Stimulated activated CD8-positive, alpha-beta memory T cell treated with anti-CD3 and anti-CD28 coated beads, Interleukin-12 subunit alpha, Interleukin-12 subunit beta, amount 100 ng/mL, for 4 hours (primary cell): ENCODE measurements at places on chromosomes 6 and 20.

DNA sequence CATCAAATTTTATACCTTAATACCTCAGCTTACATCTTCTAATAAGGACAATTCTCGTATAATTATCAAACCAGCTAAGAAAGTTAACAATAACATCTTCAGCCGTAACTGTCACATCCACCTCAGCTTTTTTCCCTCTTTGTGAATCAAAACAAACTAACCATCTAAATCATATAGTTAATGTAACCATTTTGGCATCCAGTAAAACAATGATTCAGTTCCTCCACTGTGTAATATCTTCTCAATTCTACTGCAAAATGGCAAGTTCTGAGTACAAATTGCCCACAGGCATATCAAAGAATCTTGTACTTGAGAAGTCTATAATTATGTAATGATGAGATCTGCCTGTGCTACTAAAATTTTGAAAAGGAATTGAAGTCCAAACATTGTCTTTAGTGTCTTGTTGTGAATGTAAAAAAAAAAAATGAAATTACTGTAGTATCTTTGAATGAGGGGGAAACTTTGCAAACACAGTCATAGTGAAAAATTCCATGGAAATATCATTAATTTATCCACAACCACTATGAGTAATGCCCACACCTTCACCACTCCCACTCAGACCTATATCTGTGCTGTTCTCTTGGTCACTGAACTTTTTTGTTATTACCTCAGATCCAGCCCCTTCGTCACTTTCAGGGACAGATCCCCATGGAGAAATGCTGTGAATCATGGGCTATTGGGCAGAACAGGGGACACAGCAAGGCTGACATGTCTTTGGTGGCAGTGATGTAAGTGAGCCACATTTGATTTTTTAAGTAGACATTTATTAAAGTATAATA, 178.6 kb upstream of the RAB32 start:
- no peak for DNase-seq

DNA sequence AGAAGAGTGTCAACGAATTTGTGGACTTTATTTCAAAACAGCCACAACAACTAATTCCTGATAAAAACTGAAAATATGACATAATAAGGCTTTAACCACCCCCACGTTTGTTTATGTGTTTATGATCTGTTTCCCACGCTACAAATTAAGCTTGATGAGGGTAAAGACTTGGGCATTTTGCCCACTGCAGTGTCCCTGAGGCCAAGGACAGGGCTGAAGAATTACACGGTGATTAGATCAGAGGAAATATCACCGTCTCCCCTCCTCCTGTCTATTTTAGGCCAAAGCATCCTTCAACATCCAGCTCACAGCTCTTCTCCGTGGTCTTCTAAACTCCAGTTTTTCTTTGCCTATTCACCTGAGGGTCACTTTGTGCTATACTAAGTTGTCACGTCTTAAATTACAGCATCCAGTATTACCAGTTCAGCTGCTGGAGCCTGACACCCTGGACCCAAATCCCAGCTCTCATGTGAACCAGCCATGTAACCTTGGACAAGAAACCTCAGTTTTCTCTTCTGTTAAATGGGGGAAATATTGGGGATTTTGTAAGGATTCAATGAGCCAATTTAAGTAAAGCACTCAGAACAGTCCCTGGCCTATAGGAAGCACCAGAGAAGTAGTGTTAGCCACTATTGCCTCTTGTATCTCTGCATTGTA, 15.2 kb upstream of the ARFGEF2 start:
- DNase-seq = no peak

DNA sequence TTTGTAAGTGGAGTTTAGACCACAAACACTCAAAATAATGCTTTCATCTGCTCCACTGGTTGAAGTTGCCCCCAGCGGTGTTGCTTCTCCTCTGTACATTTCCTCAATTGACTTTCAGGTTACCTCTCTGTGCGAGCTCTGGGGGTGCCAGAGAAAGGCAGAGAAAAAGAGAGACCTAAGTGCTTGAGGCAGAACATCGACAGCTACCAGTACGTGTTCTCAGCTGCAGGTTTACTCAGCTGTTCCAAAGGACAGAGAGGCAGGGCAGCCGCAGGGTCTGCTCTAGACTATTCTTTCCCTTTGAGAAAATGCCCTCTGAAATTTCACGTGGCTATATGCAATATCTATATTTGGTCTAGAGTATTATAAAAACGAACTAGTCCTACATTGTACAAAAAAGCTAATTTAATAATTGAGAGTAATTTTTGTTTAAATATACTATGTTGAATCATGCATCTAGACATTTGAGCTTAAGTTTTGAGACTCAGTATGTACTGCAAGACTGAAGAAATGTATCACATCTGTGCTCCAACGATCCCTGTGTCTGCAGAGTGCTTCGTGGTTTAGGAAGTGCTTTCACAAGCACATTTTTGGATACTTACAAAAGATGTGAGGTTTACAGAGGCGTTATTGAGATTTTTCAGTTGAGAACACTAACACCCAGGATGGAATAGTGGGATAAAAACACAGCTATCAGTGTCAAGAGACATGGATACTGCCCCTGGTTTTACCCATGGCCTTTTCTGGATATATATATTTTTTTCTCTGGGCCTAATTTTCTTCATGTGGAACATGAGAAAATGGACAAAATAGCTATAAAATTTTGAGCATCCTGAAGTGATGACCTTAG, 453.6 kb upstream of the FLRT3 start:
- DNase-seq = no peak

GRCh38 chr6:168538892-168539811, 98.2 kb downstream of the SMOC2 start:
- DNase-seq = no peak

- no peak for DNase-seq
These were observed 13.6 kb upstream of the RIPOR3 start for GRCh38 chr20:50704971-50705370.

DNA sequence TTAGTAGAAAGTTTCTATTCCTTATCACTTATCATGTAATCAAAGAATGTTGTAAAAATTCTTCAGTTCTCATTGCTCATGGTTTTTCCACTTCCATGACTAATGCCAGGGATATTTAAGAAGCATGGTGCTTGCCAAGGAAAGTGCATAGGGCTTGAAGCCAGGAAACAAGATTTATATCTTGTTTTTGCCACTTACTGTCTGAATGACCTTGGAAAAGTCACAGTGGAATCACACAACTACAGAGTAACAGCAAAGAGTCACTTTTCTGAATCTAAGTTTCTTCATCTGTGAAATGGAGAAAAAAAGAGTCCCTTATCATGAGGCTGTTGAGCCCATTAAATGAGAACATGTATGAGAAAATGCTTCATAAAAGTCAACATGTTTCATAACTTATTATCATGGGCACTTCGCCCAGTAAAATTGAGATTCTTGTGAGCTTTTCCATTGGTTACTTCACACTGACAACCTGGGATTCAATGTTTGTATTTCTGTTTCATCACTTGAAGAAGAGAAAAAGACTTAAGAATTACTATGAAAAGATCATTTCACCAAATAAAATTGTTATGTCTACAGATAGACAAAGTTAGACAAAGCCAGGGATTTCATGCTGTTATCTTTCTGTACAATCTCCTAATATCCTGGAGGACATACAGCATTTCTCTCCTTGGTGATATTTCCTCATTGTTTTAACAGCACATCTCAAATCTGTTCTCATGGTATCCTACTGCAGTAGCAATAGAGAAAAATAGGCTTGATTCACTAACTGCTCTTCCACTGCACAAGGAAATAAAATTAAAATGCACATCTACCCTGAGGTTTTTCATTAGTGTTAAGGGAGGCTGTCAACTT, 7.6 kb upstream of the BMP5 start:
- no peak for DNase-seq

- no peak for DNase-seq
These were observed 62.2 kb downstream of the RFPL4B start for GRCh38 chr6:112409311-112409710.
